ENCODE measurements at places on chromosomes 5 and 9. TPM values are rescaled to one million over a fixed set of nuclear protein-coding genes. Genes with fewer than 3 reads are reported as not detected.

- H3K4me3 ChIP-seq = peak overlapping the region; percentile 75
- H3K4me1 ChIP-seq = peaks cover 3% of the 10 kb centered on the region
- no peaks in the 10 kb centered on the region for H3K27me3 ChIP-seq
- peak; percentile 81 for DNase-seq
- H3K36me3 ChIP-seq = no peaks in the 10 kb centered on the region
- H3K27ac ChIP-seq = peak overlapping the region; percentile 94
These were observed 1.6 kb downstream of the NINJ1 start for GRCh38 chr9:93132287-93132927.

DNA sequence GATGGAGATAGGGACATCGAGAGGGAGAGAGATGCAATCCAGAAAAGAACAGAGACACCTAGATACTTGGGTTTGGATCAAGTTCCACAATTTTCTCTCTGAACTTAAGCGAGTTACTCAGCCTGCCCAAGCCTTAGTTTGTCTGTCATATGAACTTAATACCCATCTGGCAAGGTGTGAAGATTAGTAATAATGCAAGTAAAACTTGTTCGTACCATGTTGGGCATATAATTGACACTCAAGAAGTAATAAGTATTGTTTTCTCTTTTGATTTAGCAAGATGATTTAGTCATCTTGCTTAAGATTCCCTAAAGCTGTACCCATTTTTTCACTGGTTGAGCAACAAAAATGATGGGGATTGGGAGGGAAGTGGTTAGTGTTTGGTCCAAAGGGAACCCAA is 7.5 kb downstream of the RABGAP1 start:
- H3K4me3 ChIP-seq = no peak overlapping the region
- no peaks in the 10 kb centered on the region for H3K27me3 ChIP-seq
- H3K36me3 ChIP-seq = no peaks in the 10 kb centered on the region
- no peaks in the 10 kb centered on the region for H3K4me1 ChIP-seq
- no peak overlapping the region for H3K27ac ChIP-seq

- no peak for DNase-seq
- H3K4me3 ChIP-seq = no peak overlapping the region
- H3K4me1 ChIP-seq = no peaks in the 10 kb centered on the region
- H3K27ac ChIP-seq = no peak overlapping the region
- H3K27me3 ChIP-seq = no peaks in the 10 kb centered on the region
These were observed 369.0 kb downstream of the ACTL7B start for GRCh38 chr9:108486831-108487230.

DNA sequence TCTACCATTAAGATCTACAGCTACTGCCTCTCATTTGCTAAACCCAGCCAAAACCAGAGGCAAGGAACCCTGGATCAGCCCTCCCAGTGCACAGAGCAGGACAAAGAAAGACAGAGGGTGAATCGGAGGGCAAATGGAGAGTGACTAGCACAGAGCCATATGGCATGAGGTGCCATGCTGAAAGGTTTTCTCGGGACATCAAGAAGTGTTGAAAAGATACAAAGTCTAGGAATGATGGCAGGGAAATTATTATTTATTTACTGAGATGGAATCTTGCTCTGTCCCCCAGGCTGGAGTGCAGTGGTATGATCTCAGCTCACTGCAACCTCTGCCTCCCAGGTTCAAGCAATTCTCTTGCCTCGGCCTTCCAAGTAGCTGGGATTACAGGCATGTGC is 19.3 kb downstream of the SLC1A1 start:
- H3K4me1 ChIP-seq = no peaks in the 10 kb centered on the region
- H3K27me3 ChIP-seq = no peaks in the 10 kb centered on the region
- no peak overlapping the region for H3K4me3 ChIP-seq
- H3K27ac ChIP-seq = no peak overlapping the region
- DNase-seq = no peak
- H3K36me3 ChIP-seq = no peaks in the 10 kb centered on the region

DNA sequence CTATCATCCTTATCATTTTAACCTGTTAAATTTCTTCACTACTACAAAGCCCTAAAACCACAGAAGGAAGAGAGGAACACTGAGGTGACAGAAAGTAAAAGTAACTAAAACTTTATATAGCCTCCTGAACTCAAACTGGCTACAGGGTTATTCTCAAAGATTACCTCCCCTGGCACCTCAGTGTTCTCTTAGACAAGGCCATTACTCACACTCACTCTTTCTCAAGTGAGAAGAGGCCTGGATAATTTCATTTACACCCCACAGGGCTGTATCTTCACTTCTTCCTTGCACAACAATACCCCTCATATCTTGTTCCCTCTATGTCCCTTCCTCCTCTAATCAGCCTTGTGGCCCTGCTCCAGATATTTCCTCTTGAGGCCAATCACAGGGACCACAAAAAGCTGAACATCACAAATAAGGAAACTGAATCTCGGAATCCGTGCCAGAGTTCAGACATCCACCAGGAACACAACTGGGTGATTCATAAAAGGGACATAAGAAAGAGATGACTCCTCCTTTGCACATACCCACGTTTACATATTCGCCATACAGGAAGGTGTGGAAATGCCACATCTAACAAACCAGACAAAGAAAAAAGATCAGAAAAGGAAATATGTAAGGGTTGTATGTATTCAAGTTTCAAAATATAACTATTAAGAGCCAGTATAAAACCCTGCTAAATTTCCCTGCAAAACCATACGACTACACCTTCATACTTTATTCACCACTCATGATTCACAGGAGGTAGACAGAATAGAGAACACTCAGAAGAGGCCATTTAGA is 1.7 kb upstream of the KLHL3 start:
- peak overlapping the region; percentile 70 for H3K27ac ChIP-seq
- no peak overlapping the region for H3K4me3 ChIP-seq
- peaks cover 6% of the 10 kb centered on the region for H3K4me1 ChIP-seq
- peak; percentile 42 for DNase-seq
- no peaks in the 10 kb centered on the region for H3K27me3 ChIP-seq

The GABBR2 gene
- total RNA-seq = not detected

The SOHLH1 gene
- not detected for total RNA-seq

DNA sequence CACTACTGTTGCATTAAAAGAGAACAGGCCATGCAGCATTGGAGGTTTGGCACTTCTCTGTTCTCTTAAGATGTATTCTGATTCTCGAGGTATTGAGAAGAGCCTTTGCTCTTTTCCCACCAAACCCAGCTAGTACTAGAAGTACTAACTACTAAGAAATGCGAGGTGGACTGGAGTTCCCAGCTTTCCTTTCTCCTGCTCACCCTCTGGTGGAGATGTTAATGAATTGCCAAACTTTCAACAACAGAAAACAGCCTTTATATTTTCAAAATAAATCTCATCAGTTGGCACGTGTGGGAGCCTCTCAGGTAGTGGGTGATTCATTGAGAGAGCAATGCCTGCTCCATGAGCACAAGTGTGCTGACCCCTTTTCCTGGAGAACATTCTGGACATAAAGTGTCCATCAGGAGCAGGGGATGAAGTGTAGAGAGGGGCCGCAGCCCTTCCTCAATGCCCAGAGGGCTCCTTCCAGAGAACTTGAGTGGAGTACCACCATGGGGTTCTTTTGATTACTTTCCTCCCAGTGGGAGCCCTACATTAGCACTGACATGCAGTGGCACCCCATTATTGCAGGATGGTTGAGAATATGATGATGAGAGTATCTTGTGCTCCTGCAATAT is 45.7 kb downstream of the TMEM174 start:
- no peak for DNase-seq
- H3K27ac ChIP-seq = no peak overlapping the region
- no peaks in the 10 kb centered on the region for H3K36me3 ChIP-seq
- H3K4me1 ChIP-seq = no peaks in the 10 kb centered on the region
- H3K27me3 ChIP-seq = no peaks in the 10 kb centered on the region

GRCh38 chr5:53422539-53422938 is 57.9 kb upstream of the FST start:
- no peak for DNase-seq
- H3K27ac ChIP-seq = no peak overlapping the region
- no peaks in the 10 kb centered on the region for H3K4me1 ChIP-seq
- no peaks in the 10 kb centered on the region for H3K27me3 ChIP-seq
- H3K4me3 ChIP-seq = no peak overlapping the region

Data from uterus (tissue), 4 donors.